CD8-positive, alpha-beta T cell (primary cell): ENCODE measurements at places on chromosomes 5 and 9.

- no peak for DNase-seq
Observed at GRCh38 chr5:142569905-142570304, 116.0 kb downstream of the FGF1 start.

GRCh38 chr5:96687812-96688453 lies 25.8 kb downstream of the CAST start:
- no peak for DNase-seq

GRCh38 chr5:110161162-110161561 lies 471.4 kb downstream of the MAN2A1 start:
- no peak for DNase-seq

GRCh38 chr9:131693651-131694597 lies 46.0 kb downstream of the RAPGEF1 start:
- DNase-seq = no peak
